ENCODE measurements at places on chromosomes 7 and 10. TPM values are rescaled to one million over a fixed set of nuclear protein-coding genes. Genes with fewer than 3 reads are reported as not detected.

DNA sequence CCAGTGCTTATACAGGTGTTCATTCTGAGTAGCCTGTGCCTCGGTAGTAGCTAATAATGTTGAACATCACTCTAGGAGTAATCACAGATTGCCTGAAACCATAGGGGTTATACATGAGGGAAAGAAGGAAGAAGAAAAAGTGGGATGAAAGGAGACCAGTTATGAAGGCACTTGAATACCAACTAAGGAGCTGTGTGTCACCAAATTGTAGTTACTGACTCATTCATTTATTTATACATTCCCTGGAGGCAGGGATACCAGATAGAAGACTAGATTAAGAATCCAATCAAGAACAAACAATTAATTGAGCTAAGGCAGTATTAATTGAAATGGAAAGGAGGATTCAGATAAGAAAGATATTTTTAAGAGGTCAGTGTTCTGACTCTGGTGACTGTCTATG, 129.6 kb upstream of the PRPS1L1 start:
- H3K4me3 ChIP-seq = no peak overlapping the region
- H3K27me3 ChIP-seq = no peaks in the 10 kb centered on the region
- H3K4me1 ChIP-seq = no peaks in the 10 kb centered on the region

DNA sequence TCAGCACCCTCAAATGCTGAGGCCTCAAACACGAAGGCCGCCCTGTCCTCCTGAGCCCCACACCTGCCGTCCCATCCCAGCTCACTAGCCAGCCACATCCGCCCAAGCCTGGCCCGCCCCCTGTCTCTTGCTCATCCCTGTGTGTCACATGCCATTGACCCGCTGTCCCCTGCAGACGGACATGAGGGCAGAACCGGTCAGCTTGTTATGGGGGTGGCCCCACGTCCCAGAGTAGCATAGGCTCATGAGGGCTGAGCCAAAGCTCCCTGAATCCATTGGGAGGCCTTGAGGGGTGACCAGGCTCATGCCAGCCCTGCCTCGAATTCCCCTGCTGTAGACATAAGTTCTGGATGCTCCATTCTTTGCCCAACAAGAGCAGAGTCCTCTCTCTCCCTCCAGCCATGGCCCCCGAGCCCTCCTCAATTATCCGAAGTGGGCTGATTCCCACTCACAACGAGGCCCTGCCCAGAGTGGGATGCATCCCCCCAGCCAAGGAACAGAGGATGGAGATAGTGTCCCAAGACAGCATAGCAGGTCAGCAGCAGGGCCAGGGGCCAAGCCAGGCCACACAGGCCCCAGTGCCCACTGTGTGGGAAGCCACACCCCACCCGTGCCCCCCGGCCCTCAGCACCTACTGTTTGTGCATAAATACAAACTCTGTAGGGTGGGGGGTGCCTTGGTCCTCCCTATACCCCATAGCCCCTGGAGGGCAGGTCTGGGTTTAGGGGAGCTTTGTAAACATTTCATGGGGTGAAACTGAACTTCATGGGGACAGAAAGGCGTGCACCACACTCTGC, 42.1 kb downstream of the EBF3 start:
- no peaks in the 10 kb centered on the region for H3K36me3 ChIP-seq
- H3K4me3 ChIP-seq = no peak overlapping the region
- no peak for DNase-seq
- no peaks in the 10 kb centered on the region for H3K4me1 ChIP-seq
- H3K27me3 ChIP-seq = no peaks in the 10 kb centered on the region

Gene NEBL
- 0.22 TPM for total RNA-seq

GRCh38 chr7:76234931-76235441, 33.3 kb downstream of the SRRM3 start:
- H3K36me3 ChIP-seq = no peaks in the 10 kb centered on the region
- peak; percentile 77 for DNase-seq
- peak overlapping the region; percentile 19 for H3K4me3 ChIP-seq
- peaks cover 40% of the 10 kb centered on the region for H3K27me3 ChIP-seq
- H3K4me1 ChIP-seq = peaks cover 7% of the 10 kb centered on the region
- no peak overlapping the region for H3K27ac ChIP-seq

Gene AKR1C4
- total RNA-seq = not detected

DNA sequence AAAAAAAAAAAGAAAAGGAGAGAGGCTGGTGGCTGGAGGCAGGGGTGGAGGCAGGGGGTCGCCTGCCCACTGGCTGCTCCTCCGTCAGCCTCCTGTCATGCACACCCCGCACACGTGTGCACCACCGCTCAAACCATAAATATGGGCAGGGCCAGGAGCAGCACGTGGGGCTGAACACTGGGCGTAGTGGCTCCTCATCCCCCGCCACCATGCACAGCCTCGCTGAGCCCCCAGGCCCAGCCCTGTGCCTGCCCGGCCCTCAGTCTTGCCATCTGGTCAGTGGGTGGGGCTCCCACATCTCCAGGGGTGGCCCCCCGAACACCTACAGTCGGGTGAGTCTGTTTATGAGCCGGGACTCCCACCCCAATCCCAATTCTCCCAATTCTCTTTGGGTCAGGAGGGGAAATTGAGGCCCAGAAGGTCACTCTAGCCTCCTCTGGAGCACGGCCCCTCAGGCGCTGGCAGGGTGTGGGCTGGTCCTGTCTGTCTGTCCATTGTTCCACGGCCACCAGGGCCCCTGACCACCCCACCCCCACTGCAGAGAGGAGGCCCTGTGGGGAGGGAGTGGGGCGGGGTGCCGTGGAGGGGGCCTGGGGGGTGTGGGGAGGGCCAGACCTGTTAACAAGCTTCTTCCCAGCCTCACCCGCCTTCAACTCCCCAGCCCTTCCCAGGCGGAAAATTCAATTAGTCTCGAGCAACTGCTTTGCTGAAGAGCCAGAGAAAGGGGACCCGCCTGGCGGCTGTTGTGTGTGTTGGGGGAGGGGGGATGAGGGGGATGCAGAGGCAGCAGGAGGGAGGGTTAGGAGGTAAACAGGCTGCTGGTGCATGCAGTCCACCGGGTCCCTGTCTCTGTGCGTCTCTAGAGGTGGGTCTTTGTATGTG, 19.5 kb upstream of the GRIFIN start:
- no peaks in the 10 kb centered on the region for H3K36me3 ChIP-seq
- no peak overlapping the region for H3K27ac ChIP-seq
- peaks cover 12% of the 10 kb centered on the region for H3K4me1 ChIP-seq
- no peak for DNase-seq

DNA sequence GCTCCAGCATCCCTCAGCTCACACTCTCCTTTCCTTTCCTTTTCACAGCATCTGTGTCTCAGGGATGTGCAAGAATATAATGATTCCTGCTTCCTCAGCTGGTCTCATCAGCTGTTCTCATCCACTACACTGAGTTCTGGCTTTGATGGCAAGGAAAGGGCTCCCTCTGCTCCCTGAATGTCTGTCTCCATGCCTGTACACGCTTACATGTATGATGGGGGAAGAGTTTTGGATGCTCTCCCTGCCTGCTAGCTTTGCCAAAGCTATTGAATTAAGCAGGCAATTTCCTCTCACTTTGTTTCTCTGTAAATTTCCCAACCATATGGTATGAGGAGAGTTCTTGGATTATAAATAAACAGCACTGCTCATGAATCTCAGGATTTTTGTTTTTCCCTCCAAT, 254.5 kb downstream of the SORCS3 start:
- no peaks in the 10 kb centered on the region for H3K27me3 ChIP-seq
- H3K4me1 ChIP-seq = no peaks in the 10 kb centered on the region
- no peak overlapping the region for H3K27ac ChIP-seq
- DNase-seq = no peak

Gene ZNF722
- total RNA-seq = not detected

Gene GRM3
- not detected for total RNA-seq

DNA sequence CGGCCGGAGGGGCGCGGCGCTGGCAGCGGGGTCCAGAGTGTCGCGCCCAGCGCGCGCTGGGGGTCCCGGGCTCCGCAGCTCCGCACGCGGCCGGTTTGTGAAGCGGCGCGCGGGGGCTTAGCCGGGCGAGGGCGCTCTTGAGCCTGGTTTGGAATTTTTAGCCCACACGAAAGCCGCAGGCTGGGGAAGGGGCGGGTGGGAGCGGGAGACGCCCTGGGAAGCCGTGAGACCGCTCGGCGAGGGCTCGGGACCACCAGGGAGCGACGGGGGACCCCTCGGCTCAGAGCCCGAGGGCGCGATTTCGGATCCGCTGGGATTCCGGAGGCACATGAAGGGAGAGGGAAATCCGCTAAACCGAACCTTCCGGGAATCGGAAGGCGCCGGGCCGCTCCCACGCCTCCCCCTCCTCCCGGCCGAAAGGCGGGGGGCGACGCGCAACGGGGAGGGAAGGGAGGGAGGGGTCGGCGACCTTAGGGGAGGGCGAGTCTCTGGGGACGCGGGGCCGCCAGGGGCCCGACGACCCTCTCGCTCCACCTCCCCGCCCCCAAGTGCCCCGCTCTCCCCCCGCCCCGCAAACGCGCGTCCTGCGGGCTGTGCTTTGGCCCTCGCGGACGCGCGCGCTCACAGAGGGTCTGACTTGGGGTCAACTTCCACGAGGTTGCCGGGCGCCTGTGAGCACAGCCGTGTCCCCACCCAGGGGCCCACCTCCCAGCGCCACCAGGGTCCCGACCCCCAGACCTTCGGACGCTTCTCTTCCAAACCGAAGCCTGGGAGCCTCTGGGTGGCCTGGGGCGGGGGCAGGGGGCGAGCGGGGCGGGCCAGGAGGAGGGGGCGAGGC, 5.1 kb upstream of the ELFN1 start:
- peaks cover 60% of the 10 kb centered on the region for H3K27me3 ChIP-seq
- peak; percentile 45 for DNase-seq
- no peak overlapping the region for H3K27ac ChIP-seq
- H3K36me3 ChIP-seq = no peaks in the 10 kb centered on the region
- H3K4me1 ChIP-seq = peaks cover 43% of the 10 kb centered on the region

GRCh38 chr7:94330269-94331020, 64.2 kb upstream of the COL1A2 start:
- H3K36me3 ChIP-seq = no peaks in the 10 kb centered on the region
- DNase-seq = no peak
- no peak overlapping the region for H3K27ac ChIP-seq
- H3K4me3 ChIP-seq = no peak overlapping the region
- no peaks in the 10 kb centered on the region for H3K4me1 ChIP-seq
- no peaks in the 10 kb centered on the region for H3K27me3 ChIP-seq

- H3K36me3 ChIP-seq = no peaks in the 10 kb centered on the region
- peaks cover 6% of the 10 kb centered on the region for H3K27me3 ChIP-seq
- H3K27ac ChIP-seq = no peak overlapping the region
Measured at GRCh38 chr7:157668221-157668883, 331.5 kb downstream of the DNAJB6 start.

DNA sequence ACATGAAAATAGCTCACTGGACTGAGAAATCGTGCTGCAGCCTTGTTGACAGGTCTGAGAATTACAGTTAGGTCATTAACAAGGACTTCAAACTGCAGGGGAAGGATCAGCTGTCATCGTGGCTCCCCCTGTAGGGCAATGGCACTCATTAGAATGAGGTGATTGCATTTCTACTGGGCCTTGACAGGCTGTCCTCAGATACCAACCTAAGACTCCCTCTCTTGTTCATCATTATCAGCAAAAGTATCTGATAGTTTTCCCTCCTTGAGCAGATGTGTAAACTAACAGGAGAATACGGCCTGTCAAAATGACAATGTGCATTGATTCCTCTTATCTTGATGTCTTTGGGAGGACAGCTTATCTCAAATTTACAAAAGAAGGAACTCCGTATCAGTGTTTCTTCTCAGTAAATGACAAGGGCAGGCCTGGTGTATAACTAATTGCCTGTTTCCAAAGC, 648.5 kb upstream of the LRRN3 start:
- no peak for DNase-seq
- H3K27me3 ChIP-seq = no peaks in the 10 kb centered on the region
- no peak overlapping the region for H3K27ac ChIP-seq
- no peaks in the 10 kb centered on the region for H3K4me1 ChIP-seq
- no peaks in the 10 kb centered on the region for H3K36me3 ChIP-seq

Gene IL6
- total RNA-seq = not detected

Gene PRXL2A
- 3.9 TPM for total RNA-seq

Gene C1QL3
- total RNA-seq = not detected

Gene COBL
- total RNA-seq = not detected

Gene PODXL
- 0.47 TPM for total RNA-seq

DNA sequence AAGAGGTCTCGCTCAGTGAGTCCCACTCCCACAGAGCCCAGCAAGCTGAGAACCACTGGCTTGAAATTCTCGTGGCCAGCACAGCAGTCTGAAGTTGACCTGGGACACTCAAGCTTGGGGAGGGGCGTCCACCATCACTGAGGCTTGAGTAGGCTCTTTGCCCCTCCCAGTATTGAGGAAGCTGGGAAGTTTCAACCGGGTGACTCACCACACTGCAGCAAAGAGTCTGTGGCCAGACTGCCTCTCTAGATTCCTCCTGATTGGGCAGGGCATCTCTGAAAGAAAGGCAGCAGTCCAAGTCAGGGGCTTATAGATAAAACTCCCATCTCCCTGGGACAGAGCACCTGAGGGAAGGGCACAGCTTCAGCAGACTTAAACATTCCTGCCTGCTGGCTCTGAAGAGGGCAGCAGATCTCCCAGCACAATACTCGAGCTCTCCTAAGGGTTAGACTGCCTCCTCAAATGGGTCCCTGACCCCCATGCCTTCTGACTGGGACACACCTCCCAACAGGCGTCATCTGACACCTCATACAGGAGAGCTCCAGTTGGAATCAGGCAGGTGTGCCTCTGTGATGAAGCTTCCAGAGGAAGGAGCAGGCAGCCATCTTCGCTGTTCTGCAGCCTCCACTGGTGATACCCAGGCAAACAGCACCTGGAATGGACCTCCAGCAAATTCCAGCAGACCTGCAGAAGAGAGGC, 970.9 kb upstream of the LRRN3 start:
- no peak for DNase-seq
- no peaks in the 10 kb centered on the region for H3K36me3 ChIP-seq
- no peak overlapping the region for H3K27ac ChIP-seq

DNA sequence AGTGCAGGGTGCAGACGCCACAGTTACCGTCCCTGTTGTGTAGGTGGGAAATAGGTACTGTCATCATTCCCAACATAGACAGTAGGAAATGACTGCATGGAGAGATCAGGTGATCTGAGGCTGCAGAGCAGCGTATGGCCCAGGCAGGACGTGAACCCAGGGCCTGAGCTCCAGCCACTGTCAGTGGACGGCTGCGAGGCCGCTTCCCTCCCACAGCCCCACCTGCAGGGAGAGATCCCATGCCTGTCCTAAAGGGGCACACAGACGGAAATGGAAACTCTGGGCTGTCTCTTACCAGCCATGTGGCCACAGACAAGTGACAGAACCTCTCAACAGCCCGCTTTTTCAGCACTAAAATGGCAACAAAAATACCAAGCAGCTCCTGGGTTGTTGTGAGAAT, 44.5 kb upstream of the MNX1 start:
- no peaks in the 10 kb centered on the region for H3K36me3 ChIP-seq
- no peak overlapping the region for H3K27ac ChIP-seq
- no peak overlapping the region for H3K4me3 ChIP-seq
- H3K27me3 ChIP-seq = peaks cover 22% of the 10 kb centered on the region
- no peak for DNase-seq
- H3K4me1 ChIP-seq = no peaks in the 10 kb centered on the region

Gene SPDYE1
- total RNA-seq = not detected

GRCh38 chr10:18658271-18659124, 733 bp upstream of the ARL5B start:
- no peaks in the 10 kb centered on the region for H3K27me3 ChIP-seq
- DNase-seq = no peak
- H3K36me3 ChIP-seq = peaks cover 4% of the 10 kb centered on the region
- H3K4me1 ChIP-seq = peaks cover 16% of the 10 kb centered on the region

- H3K27ac ChIP-seq = no peak overlapping the region
- peaks cover 27% of the 10 kb centered on the region for H3K4me1 ChIP-seq
Measured at GRCh38 chr10:29648114-29648982, 13.6 kb upstream of the SVIL start.

Gene NKX2-3
- total RNA-seq = not detected

Measured in CD4-positive, alpha-beta T cell (primary cell).